G401 (cell line): ENCODE measurements at places on chromosomes 3 and 15. TPM values are rescaled to one million over a fixed set of nuclear protein-coding genes. Genes with fewer than 3 reads are reported as not detected.

SLC27A2 gene
- 0.06 TPM in 1 of 2 replicates, not detected in the other for total RNA-seq

GRCh38 chr3:156070028-156070427 is 50.4 kb upstream of the KCNAB1 start:
- DNase-seq, result no peak

DNA sequence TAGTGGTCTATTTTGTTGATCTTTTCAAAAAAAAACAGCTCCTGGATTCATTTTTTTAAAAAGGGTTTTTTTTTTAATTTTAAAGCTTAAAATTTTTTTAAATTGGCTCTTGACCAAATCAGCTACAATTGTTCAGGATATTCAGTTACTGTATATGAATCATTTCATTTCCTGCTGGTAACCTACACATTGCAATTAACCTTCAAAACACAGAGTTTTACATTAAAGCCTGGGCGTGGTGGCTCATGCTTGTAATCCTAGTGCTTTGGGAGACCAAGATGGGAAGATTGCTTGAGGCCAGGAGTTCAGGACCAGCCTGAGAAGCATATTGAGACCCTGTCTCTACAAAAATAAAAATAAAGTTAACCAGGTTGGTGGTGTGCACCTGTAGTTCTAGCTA is 163.4 kb downstream of the ALDH1A2 start:
- no peak for DNase-seq

DNA sequence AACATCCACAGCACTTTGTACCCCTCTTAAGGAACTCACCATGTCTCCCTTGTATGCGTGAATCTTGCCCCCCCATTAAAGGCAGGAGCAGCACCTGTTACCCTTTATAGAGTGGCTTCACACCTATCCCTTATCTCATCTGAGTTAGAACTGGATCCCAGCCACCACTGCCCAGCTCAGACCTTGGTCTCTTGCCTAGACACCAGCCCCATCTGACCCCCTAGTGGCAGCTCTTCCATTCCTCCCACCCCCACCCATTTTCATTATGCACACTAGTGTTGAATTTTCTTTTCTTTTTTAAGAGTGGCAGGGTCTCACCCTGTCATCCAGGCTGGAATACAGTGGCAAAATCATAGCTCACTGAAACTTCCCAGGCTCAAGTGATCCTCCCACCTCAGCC is 3.2 kb upstream of the ZFYVE19 start:
- DNase-seq, result no peak

DNA sequence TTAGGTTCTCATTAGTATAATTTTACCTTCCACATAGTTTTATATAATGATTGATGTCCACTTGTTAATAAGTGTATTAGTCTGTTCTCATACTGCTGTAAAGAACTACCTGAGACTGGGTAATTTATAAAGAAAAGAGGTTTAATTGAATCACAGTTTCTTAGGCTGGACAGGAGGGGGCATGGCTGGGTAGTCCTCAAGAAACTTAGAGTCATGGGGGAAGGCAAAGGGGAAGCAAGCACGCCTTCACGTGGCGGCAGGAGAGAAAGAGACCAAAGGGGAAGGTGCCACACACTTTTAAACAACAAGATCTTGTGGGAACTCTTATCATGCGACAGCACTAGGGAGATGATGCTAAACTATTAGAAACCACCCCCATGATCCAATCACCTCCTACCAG is 19.2 kb downstream of the DZIP3 start:
- DNase-seq, result no peak

DNA sequence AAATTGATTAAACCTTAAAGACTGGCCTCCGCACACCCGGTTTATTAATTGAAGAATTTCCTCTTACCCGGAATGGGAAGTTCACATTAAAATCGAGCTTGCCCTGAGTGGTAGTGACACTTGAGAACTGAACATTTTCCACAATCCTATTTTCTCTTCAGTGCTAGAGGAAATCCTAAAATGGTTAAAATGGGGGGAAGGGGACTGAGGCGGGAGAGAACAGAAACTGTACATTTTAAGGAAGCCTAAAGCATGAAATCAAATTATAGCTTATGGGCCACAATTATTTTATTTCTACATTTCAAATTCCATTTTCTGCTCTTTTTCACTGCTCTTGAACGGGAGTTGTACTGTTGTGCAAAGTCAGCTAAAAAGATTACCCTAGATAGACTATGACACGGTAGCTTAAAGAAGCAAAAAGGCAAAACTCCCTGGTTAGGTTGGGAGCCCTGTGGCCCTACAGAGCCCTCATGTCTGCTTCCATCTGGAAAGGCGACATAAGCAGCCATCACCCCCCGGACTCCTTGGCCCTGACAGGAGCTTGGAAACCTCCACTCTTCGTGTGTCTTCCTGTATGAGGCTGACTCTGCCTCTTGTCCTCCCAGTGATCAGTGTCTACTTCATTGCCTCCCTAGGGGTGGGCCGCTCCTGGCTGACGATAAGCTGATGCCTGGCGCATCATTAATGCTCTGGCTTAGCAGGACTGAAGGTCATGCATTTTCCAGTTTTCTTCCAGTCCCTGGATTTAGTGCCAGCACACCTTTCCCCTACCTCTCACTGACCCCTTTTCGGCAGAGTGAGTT is 79.3 kb downstream of the EEFSEC start:
- no peak for DNase-seq

XIRP1 gene
- not detected in 2 replicates for total RNA-seq

SNAP23 gene
- 98.5 and 122 TPM in 2 replicates for total RNA-seq
